Bronchial smooth muscle cell (primary cell): ENCODE measurements at places on chromosomes 12 and 14. TPM values are rescaled to one million over a fixed set of nuclear protein-coding genes. Genes with fewer than 3 reads are reported as not detected.

The KRT72 gene
- total RNA-seq: not detected in 2 replicates

The NKX2-1 gene
- 0.09 TPM in 1 of 2 replicates, not detected in the other for total RNA-seq

The LALBA gene
- not detected in 2 replicates for total RNA-seq

The FLRT2 gene
- total RNA-seq: 0.77 and 9.3 TPM in 2 replicates

The WNT1 gene
- total RNA-seq: not detected in 2 replicates

The SALL2 gene
- 2.9 and 3.6 TPM in 2 replicates for total RNA-seq

The VPS33A gene
- total RNA-seq: 14.1 and 19.2 TPM in 2 replicates

The NUAK1 gene
- 1.9 and 2.2 TPM in 2 replicates for total RNA-seq

The UBE3B gene
- total RNA-seq: 25.2 and 27.4 TPM in 2 replicates

The PAPLN gene
- total RNA-seq: 1.7 and 4.6 TPM in 2 replicates

The OVCH1 gene
- total RNA-seq: under 0.01 TPM in 2 replicates

The CDKN3 gene
- 7.4 and 13.9 TPM in 2 replicates for total RNA-seq

The TCL1B gene
- not detected in 2 replicates for total RNA-seq
